ENCODE measurements at places on chromosomes 1 and 21.

- DNase-seq, result no peak
These were observed 33.4 kb downstream of the CAPN2 start for GRCh38 chr1:223745731-223746130.

- DNase-seq, result no peak
These were observed 16.2 kb upstream of the SERINC2 start for GRCh38 chr1:31396633-31397351.

GRCh38 chr1:68199603-68200002 is 32.7 kb downstream of the WLS start:
- no peak for DNase-seq

DNA sequence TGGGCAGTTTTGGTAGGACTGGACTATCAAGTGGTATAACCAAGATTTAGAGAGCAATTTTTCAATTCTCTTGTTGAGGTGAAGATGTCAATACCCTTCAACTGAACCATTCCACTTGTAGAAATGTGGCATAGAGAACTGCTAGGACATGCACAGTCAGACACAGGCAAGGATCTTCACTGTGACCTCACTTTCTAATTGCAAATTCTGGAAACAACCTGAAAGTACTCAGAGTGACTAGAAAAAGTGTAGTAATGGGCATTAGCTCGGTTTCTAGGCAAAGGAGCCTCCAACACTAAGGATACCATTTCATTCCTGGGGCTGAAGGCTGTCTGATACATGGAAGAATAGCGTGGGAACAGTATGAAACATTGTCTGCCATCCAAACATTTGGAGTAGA is 433.0 kb upstream of the RUNX1 start:
- DNase-seq, result no peak

GRCh38 chr1:27372808-27373690 is 1.6 kb downstream of the FCN3 start:
- no peak for DNase-seq

- no peak for DNase-seq
These were observed 53.2 kb downstream of the DNAJC6 start for GRCh38 chr1:65362545-65362944.

- DNase-seq, result peak; percentile 77
These were observed 683 bp upstream of the EFNA4 start for GRCh38 chr1:155062702-155063411.

DNA sequence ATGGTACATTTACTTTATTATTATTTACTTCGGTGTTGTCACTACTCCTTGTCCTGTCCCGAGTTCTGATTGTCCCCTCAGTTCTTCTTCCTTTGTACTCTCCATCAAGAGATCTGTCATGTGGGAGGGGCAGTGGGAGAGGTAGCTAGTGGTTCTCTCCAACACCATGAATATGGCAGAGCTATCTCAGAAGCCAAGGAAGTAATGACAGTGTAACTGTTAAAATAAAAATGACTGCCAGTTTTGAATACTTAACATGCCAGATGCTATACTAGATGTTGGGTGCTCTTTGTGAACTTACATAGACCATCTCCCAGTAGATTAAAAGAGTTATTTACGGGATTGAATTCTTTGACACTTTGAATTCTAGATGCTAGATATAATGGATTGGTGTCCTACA is 28.6 kb downstream of the IVNS1ABP start:
- no peak for DNase-seq

Measured in stimulated activated CD4-positive, alpha-beta T cell treated with anti-CD3 and anti-CD28 coated beads, Interleukin-12 subunit alpha, Interleukin-12 subunit beta, amount 100 ng/mL, for 48 hours (primary cell).